Cortex of kidney (tissue), 1 donor: ENCODE measurements at places on chromosomes 4 and X.

DNA sequence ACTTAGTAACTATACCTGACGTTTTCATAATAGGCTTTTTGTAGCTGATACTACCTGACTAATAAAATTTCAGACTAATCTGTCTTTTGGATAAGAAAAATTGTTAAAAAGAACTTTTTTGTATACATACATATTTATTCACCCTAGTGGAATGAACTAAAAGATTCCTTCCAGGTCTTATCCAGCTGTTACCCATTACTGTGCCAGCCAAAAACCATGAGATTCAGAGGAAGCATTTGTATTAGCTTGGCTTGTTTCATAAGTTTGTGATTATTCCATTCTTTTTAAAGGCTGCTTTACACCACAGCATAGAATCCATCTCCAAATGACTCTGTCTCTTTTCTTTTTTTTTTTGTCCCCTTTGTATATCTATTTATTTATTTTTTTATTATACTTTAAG lies 149.4 kb downstream of the FAT4 start:
- no peak for DNase-seq

- no peak for DNase-seq
Observed at GRCh38 chr4:1217366-1217765, 31.6 kb downstream of the CTBP1 start.

DNA sequence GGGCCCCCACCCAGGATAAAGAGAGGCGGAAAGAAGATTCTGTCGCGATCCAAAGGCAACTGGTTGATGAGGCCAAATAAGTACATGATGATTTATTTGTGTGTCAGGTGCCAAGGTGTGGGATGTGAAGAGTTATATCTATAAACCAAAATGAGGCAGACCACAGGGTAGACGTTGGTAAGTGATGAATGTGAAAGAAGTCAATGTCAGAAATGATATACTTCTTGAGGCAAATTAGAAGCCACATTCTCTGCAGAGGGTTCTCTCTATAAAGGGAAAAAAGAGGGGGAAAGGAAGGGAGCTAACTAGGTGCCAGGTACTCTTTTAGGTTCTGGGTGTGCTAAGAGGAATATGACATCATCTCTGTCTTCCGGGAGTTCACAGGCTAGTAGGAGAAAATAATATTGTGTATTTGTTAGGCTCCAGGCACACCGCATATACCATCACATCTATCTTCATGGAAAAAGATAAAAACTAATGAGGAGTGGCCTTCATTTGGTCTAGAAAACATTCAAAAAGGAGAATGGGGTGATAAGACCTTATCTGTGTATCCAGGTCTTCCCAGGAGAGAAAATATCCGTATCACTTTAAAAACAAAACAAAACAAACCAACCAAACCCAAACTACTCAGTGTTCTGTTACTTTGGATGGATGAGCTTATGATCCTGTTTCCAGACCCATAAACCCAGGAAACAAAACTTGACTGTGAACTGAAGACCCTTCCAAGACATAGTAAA lies 4.8 kb upstream of the SH2D1A start:
- no peak for DNase-seq

DNA sequence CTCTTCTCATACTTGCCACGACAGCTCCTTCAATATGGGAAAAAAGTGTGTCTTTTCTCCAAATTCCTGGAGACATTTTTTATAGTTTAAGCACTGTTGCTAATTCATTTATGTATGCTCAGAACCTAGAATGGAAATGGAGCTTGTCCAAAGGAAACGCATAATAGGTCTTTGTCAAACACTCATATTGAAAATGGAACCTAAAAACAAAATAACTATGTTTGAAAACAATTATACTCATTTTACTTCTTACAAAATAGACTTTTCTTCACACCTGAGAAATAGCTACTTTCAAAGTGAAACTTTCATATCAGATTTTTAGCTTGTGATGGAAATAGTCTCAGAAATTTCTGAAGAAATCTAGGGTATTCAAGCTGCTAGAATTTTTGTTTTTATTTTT lies 529.7 kb upstream of the BOD1L1 start:
- no peak for DNase-seq

- DNase-seq: no peak
Observed at GRCh38 chrX:41471786-41472185, 24.6 kb downstream of the NYX start.

DNA sequence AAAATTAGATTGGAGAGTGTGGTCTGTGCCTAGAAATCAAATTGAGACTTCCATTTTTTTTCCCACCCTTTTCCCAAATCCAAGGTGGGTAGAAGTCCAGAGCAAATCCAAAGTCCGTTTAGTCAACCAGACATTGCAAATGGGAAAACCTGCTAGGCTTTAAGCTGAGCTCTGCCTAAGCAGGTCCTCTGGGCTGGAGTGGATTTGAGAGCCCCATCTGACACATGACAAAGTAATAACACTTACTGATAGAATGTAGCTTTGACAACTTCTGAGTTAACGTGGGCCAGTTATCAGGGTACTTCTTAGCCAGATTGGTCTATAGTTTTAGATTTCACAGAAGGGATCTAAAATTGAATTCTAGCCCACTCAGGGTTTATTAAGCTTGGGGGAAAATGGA lies 242.3 kb downstream of the GALNTL6 start:
- no peak for DNase-seq

- no peak for DNase-seq
Observed at GRCh38 chrX:3286196-3286945, 60.1 kb downstream of the MXRA5 start.

DNA sequence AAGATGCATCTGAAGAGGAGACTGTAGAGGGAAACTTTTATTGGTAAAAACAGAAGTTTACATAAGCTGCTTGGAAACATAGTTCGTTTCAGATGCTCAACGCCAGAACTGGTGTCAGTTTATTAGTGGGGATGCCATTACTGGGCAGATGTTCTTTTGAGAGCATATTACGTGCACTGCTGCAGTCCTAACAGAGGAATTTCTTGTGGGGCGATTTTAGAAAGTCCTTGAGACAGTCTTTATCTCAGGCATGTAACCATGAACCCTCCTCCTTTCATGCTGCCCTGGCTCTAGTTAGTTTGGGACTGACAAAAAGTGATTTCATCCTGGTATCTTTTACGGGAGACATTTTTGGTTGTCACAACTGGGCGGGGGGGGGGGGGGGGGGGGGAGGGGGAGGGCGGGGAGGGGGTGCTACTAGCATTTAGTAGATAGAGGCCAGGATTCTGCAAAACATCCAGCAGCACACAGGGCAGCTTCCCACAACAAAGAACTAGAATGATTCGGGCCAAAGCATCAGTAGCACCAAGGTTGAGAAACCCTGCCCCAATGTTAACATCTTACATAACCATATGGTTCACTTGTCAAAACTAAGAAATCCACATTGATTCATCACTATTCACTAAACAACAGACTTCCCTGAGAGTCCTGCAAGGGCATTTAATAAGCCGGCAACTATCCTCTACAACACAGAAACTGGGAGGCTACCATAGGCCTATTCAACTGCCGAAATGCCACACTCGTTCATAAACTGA lies 118.6 kb upstream of the FTHL17 start:
- DNase-seq: no peak

- DNase-seq: no peak
Observed at GRCh38 chr4:41211951-41212615, 2.3 kb downstream of the APBB2 start.

GRCh38 chr4:16092682-16093319 lies 9.0 kb upstream of the PROM1 start:
- DNase-seq: no peak

- no peak for DNase-seq
Observed at GRCh38 chr4:6509587-6509986, 37.2 kb upstream of the PPP2R2C start.

GRCh38 chr4:181307824-181308223 lies 935.4 kb upstream of the TENM3 start:
- no peak for DNase-seq

GRCh38 chr4:5220028-5220427 lies 168.7 kb downstream of the STK32B start:
- DNase-seq: no peak

- DNase-seq: no peak
Observed at GRCh38 chrX:18468599-18468998, 43.2 kb downstream of the CDKL5 start.

DNA sequence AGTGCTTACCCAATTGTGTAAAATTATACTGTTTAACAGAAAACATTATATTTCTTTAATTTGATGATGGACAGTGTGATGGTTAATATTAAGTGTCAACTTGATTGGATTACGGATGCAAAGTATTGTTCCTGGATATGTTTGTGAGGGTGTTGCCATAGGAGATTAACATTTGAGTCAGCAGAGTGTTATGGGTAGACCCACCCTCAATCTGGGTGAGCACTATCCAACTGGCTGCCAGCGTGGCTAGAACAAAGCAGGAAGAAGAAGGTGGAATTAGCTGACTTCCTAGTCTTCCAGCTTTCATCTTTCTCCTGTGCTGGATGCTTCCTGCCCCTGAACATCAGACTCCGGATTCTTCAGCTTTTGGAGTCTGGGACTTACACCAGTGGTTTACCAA lies 42.1 kb downstream of the HS6ST2 start:
- no peak for DNase-seq

- DNase-seq: no peak
Observed at GRCh38 chr4:40316782-40317635, 18.1 kb upstream of the CHRNA9 start.

DNA sequence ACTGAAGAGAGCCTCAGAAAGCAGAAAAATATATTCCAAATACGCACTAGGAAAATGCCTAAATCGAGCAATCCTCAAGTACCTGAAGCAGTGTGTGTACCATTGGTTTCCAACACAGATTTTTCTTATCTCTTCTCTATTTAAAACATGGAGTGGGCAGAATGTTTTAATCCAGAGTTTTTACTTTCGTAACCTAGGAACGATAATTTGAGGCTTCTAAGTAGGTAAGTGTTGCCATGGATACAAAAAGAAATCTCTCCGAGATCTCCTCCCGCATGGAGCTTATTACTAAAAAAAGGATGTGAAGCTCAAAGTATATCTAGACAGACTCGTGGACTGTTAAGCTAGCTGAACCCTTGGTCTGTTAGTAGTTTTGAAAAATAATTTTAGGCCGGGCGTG lies 23.0 kb upstream of the OTUD4 start:
- no peak for DNase-seq

DNA sequence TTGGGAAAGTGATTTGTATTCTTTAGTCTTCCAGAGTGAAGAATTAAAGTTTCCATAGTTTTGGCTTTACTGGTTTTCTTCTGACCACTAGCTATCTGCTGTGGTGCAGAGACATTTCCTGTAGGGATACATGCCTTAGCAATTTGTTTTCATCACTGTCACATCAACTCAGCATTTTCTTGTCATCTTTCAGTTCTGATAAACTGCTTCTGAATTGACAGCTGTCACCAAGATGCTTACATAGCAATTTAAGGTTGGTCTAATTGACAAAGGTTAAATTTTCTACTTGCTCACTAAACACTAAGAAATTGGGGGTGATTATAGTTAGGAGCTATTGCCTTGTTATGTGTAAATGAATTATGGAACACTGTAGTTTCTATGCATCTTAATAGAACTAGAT lies 232.5 kb downstream of the TEX13A start:
- DNase-seq: no peak

GRCh38 chr4:88880501-88881226 lies 176.3 kb downstream of the FAM13A start:
- no peak for DNase-seq

DNA sequence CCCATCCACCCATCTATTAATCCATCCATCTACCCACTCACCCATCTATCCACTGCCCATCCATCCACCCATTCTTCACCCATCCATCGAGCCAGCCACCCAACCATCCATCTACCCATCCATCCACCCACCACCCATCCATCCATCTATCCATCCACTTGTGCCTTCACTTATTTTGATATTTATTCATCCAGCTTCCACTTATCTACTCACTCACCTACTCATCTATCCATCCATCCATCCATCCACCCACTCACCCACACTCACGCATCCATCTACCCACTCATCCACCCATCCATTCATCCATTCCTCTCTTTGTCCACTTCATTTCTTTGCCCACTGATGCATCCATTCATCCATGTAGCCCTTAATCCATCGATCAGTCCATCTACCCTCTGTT lies 72.9 kb upstream of the AFAP1 start:
- DNase-seq: no peak

GRCh38 chr4:92814677-92815076 lies 510.9 kb downstream of the GRID2 start:
- DNase-seq: no peak

GRCh38 chr4:189513421-189513820 lies 427.3 kb upstream of the FRG1 start:
- no peak for DNase-seq
